Fibroblast of lung (primary cell): ENCODE measurements at places on chromosomes 5 and 9. TPM values are rescaled to one million over a fixed set of nuclear protein-coding genes. Genes with fewer than 3 reads are reported as not detected.

GRCh38 chr5:91535499-91535898 is 152.4 kb upstream of the ARRDC3 start:
- H3K4me3 ChIP-seq: no peak overlapping the region
- H3K27me3 ChIP-seq: no peaks in the 10 kb centered on the region
- no peak overlapping the region for H3K27ac ChIP-seq
- H3K4me1 ChIP-seq: no peaks in the 10 kb centered on the region
- no peak for DNase-seq
- no peaks in the 10 kb centered on the region for H3K36me3 ChIP-seq

The SOX30 gene
- under 0.01 TPM in 1 of 2 replicates, not detected in the other for total RNA-seq

DNA sequence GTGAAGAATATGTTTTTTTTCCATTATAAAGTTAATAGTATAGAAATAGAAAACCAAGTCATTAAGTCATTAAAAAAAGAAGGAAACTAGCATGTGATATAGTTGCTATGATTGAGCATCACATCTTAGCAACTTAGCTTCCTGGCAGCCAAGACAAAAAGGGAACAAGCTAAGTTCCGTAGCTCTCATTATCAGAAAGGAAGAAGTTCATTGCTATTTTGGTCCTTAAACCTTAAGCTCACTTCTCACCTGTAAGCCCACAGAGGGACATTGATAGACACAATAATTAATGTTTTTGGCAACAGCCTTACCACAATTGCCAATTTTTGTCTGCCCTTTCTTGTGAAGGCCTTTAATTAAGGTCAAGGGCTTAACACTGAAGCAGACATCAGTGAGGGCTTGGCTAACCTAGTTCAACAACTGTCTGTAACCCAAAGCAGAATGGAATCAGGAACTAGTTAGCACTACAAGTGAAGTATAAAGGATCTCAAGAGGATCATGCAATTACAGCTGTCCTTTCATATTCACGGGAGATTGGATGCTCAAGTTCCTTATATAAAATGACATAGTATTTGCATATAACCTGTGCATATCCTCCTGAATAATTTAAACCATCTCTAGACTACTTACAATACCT is 24.0 kb upstream of the KLF4 start:
- H3K27ac ChIP-seq: no peak overlapping the region
- no peaks in the 10 kb centered on the region for H3K27me3 ChIP-seq
- no peaks in the 10 kb centered on the region for H3K36me3 ChIP-seq
- DNase-seq: no peak
- no peak overlapping the region for H3K4me3 ChIP-seq
- H3K4me1 ChIP-seq: no peaks in the 10 kb centered on the region

GRCh38 chr5:160950311-160950710 is 98.3 kb upstream of the ATP10B start:
- H3K27ac ChIP-seq: no peak overlapping the region
- H3K27me3 ChIP-seq: no peaks in the 10 kb centered on the region
- H3K36me3 ChIP-seq: no peaks in the 10 kb centered on the region
- DNase-seq: no peak
- H3K4me1 ChIP-seq: no peaks in the 10 kb centered on the region

The IL13 gene
- not detected in 2 replicates for total RNA-seq

- DNase-seq: no peak
- H3K27me3 ChIP-seq: no peaks in the 10 kb centered on the region
These were observed 5.8 kb downstream of the MFAP3 start for GRCh38 chr5:154044581-154044980.

GRCh38 chr9:137318602-137319001 is 16.5 kb upstream of the NRARP start:
- no peak overlapping the region for H3K27ac ChIP-seq
- H3K36me3 ChIP-seq: no peaks in the 10 kb centered on the region
- DNase-seq: no peak
- no peaks in the 10 kb centered on the region for H3K4me1 ChIP-seq
- no peak overlapping the region for H3K4me3 ChIP-seq

- no peak for DNase-seq
- no peaks in the 10 kb centered on the region for H3K27me3 ChIP-seq
- no peaks in the 10 kb centered on the region for H3K36me3 ChIP-seq
- H3K4me1 ChIP-seq: no peaks in the 10 kb centered on the region
- H3K4me3 ChIP-seq: no peak overlapping the region
These were observed 9.1 kb upstream of the CDC42SE2 start for GRCh38 chr5:131254741-131255140.

The GHR gene
- total RNA-seq: 2.3 and 5.4 TPM in 2 replicates
